Activated CD4-positive, alpha-beta T cell treated with anti-CD3 and anti-CD28 coated beads for 36 hours (primary cell): ENCODE measurements at places on chromosomes 3 and 15. TPM values are rescaled to one million over a fixed set of nuclear protein-coding genes. Genes with fewer than 3 reads are reported as not detected.

DNA sequence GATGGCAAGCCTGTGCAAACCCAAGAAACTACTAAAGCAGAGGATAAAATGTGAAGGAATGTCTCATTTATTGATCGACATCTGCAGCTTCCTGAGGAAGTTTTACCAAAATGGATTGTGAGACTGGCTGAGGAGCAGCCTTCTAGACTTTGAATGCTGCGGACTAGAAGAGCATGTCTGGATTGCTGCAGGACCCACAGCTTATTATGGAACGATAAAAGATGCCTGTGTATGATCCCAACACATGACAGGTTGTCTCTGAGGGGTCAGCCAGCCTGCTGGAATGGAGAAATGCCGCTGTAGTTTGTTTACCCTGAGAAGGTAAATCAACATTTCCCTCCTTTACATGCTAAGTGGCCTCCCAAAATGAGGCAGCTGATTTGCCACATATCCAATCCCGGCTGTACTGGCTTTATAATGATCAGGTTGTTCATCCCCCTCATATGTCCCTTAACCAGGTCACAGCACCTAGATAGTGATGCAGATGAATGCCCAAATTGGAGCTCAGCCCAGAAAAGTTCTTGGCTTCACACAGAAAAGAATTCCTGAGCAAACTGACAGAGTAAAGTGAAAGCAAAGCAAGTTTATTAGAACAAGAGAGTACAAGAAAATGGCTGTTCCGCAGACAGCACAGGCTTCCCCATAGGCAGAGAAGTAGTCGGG lies 63.9 kb downstream of the IL12A start:
- no peak for DNase-seq

DNA sequence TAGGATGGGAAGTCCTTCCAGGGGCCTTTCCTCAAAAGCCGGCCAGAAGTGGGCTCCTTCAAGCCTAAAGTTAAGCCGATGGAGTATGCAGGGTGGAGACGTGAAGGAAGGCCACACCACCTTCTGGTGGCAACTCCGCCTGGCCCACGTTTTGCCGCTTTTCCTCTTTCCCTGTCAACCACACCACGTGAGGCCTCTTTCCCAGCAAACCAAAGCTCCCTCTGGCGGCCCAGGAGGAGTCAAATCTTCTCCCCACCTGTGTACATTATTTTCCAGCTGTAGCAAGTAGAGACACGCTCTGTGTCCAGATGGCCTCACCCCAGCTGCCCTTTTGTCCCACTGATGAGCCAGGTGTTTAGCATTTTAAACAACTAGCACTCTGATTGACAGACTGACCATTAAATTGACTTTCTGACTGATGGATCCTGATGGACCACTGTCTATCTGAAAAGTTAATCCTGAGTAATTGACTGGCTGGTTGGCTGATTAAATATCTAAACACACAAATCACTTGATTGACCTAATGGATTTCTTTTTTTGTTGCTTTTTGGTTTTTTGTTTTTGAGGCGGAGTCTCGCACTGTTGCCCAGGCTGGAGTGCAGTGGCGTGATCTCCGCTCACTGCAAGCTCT lies 59.6 kb upstream of the ZBTB38 start:
- DNase-seq, result no peak

GRCh38 chr3:157464321-157464720 lies 27.7 kb downstream of the PTX3 start:
- DNase-seq, result no peak

DNA sequence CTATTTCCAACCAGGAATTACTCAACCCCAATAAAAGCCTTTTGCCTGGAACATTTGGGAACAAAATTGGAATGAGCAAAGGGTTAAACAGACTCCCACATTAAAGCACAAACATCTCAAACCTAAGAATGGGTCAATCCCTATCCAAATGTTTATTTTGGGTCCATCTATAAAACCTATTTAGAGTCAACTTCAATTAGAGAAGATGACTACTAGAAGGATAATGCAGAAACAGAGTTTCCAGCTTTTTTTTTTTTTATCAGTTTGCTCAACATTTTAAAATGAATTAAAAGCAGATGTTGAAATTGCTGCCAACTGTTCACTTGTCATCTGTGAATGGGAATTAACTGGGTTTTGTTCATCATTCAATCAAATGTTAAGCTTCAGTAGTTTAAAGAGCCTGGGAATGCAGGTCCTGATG lies 4.1 kb upstream of the TBC1D23 start:
- DNase-seq, result no peak

GRCh38 chr3:126317029-126317996 lies 39.9 kb downstream of the KLF15 start:
- no peak for DNase-seq

DNA sequence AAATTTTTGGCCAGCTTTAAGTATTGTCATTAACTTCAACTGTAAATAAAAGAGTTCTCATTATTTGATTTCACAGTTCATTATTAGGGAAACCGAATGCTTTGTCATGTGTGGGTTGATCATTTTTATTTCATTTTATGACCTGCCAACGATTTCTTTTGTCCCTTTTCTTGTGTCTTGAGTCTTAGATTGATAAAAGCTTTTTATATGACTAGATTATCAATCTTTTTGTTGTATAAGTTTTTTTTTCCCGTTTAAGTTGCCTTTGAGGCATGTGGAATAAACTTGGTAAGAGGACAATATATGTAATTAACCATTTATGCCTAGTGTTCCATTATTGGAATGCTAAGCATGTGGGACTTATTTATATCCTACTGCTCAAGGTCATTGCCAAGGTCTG lies 62.8 kb downstream of the ATP2C1 start:
- no peak for DNase-seq

DNA sequence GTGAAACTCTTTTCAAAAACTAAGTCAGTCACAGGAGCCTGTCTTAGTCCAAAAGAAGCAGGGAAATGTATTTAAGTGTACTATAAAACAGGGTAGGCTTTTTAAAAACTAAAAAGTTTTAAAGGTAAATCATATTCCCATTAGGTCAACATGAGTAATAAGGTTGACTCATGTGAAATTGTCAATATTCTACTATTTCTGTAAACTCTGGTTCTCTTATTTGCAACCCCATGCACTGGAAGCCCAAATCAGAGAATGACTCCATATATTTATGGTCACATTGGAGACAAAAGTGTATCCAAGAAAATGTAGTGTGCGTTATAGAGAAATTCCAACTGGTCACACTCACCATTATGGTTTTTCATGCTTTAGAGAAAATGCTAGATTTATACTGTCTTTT lies 600.3 kb upstream of the TGFBR2 start:
- DNase-seq, result no peak

DNA sequence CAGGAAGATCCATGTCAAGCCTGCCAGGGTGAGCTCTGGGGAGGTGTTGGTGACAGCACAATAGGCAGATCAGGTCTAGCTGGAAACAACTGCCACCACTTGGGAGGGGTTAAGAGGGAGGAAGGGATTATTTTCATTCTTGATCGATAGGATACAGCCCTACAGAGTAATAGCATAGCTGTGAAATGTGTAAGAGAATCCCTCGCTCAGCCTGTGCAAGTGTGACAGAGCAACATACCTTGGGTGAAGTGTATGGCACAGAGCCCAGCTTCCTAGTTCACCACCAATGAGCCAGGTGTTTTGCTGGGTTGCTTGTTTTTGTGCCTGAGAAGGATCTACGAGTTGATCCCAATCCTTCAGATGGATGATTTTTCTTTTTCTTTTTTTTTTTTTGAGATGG lies 9.2 kb upstream of the DCUN1D1 start:
- DNase-seq, result no peak

DNA sequence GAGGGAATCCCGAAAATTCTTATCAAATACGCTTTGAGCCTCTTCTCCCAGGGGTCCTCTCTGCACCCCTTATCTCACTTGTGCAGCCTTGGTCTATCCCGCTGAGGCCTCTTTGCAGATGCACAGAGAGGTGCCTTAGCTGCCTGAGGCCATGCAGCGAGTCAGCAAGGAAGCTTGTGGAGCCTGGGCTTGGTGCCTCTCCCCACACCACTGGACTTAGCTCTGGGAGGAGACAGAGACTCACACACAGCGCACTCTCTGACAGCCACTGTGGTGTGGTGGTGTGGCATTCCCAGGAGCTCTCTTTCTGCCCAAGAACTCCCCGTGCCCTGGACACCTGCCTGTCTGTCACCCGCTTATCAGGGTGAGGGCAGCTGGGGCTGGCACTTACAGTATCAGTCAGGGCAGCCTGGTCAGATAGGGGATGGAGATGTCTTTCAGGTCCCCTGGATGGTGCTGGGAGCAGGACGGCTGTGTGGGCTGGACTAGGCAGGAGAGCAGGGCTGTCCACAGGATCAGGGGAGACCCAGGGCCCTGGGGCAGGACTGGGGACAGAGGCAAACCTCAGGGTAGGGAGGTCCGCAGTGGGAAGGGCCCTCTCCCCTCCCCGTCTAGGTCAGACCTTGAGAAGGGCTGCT lies 10.2 kb upstream of the LINGO1 start:
- no peak for DNase-seq

GRCh38 chr3:188697127-188697526 lies 474.6 kb upstream of the TPRG1 start:
- peak; percentile 54 for DNase-seq

DNA sequence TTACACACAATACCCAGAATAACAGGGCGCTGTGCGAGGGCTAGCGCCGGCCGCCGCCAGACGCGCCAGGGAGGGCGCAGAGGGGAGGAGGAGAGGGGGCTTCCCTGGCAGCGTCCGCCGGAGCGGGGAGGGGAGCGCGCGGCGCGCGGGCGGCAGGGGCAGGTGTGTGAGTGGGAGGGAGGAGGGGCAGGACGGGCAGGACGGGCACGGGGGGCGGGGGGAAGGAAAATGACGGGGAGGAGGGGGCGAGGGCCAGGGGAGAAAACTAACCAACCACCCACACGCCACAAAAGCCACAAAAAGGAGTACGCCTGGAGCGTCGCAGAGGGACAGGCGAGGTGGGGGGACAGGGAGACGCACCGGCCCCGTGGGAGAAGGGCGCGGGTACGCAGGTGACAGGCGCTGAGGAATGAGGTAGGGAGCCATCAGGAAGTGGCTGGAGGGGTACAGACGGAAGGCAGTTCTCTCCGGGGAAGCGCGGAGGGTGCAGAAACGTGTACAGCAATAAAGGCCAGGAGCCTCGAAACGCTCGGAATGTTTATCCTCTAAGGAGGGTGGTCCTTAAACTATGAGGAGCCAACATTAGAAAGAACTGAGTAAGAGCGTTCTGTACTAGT lies 610 bp upstream of the SATB1 start:
- peak; percentile 90 for DNase-seq

GRCh38 chr15:60228101-60228500 lies 169.7 kb downstream of the ANXA2 start:
- DNase-seq, result no peak

- DNase-seq, result no peak
Observed at GRCh38 chr3:178308771-178309170, 227.5 kb upstream of the KCNMB2 start.

DNA sequence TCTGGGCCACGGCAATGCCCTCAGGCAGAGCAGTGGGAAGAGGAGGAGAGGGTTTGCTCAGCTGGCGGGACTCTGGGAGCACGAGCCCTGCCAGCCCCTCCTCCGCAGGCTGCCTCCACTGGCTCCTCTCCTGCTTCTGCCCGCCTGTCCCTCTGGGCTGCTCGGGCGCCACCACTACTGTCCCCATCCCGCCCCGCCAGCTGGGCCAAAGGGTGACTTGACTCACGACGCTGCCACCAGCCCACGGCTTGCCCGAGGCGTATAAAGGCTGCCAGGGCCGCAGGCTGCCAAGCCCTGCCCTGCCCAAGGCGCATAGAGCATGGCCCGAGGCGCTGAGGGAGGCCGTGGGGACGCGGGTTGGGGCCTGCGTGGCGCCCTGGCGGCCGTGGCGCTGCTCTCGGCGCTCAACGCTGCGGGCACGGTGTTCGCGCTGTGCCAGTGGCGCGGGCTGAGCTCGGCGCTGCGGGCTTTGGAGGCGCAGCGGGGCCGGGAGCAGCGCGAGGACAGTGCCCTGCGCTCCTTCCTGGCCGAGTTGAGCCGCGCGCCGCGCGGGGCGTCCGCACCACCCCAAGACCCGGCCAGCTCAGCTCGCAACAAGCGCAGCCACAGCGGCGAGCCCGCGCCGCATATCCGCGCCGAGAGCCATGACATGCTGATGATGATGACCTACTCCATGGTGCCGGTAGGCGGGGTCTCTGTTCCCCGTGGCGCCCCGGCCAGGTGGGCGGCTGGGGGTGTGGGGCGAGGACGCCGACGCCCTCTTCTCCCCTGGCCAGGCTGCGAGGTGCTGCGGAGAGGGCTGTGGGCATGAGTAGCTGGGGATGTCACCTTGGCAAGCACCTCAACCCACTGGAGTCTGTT lies at the start of gene GLDN:
TSS of gene GLDN (plus strand) at position 290 of the 861 bp plus-strand sequence. CDS start at position 320, 30 bp downstream.
- DNase-seq, result no peak

DNA sequence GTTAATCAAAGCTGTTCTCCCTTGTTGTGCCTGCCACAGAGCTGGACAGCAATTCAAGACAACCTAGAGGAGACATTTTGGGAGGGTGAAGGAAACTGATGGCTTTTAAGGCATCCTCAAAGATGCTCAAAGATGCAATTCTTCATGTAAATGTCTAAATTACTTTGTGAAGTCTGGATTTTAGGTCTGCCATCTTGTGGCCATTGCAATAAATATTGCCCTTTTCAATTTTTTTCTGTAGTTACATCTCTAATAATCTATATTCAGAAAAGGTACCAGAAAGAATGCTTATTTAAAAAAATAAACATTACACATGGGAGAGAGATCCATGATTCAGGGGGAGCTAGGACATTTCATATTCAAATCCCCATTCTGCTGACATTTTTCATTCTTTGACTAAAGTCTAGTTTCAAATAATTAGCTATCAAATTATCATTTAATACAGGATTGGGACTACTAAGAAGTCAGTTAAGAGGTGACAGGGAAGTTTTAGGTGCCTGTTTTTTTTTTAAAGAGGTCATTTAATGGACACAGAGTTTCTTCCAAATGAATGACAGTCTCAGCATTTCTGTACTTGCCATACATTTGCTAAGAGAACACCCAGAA lies 259.8 kb upstream of the WNT5A start:
- no peak for DNase-seq

Gene LAMB2
- total RNA-seq, result 0.71 TPM

Gene MED12L
- 2.4 TPM for total RNA-seq

Gene DLL4
- total RNA-seq, result 0.18 TPM

Gene ALS2CL
- 3.3 TPM for total RNA-seq

Gene CELF6
- total RNA-seq, result 0.40 TPM

Gene ACAD11
- total RNA-seq, result 16.1 TPM

Gene CRTC3
- total RNA-seq, result 32.4 TPM

Gene FBXO40
- not detected for total RNA-seq

Gene SOX2
- total RNA-seq, result not detected

Gene DOCK3
- total RNA-seq, result 2.6 TPM

Gene MCTP2
- 25.2 TPM for total RNA-seq

Gene PPARG
- 1.1 TPM for total RNA-seq
